Suppressor macrophage treated with lipopolysaccharide for 1 hour (primary cell): ENCODE measurements at places on chromosomes 1 and 21.

GRCh38 chr1:91151702-91152101 lies 129.9 kb upstream of the ZNF644 start:
- DNase-seq = no peak

- no peak for DNase-seq
Observed at GRCh38 chr1:39425634-39426033, 65.8 kb upstream of the BMP8A start.

- DNase-seq = peak; percentile 46
Observed at GRCh38 chr21:37071561-37072273, 1.2 kb downstream of the PIGP start.

DNA sequence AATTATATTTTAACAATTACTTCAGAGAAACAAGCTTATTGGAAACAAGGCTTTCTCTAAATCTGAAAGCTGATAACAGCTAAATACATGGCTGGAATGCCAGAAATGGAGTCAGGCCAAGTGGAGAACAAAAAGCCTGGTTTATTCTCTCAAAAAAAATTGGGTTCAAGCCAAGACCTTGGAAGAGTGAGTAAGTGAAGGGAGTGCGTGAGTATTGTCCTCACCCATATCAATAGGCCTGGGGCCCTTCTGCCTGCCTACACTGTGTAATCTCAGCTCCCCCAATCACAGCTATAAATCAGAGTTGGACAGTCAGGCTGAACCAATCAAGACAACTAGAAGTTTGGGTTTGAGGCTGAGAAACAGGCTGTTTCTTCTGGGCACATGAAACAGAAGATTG lies 7.4 kb downstream of the KYAT3 start:
- no peak for DNase-seq

- no peak for DNase-seq
Observed at GRCh38 chr1:59690171-59690930, 124.4 kb upstream of the HOOK1 start.

GRCh38 chr1:180270530-180271271 lies 40.6 kb downstream of the LHX4 start:
- no peak for DNase-seq

DNA sequence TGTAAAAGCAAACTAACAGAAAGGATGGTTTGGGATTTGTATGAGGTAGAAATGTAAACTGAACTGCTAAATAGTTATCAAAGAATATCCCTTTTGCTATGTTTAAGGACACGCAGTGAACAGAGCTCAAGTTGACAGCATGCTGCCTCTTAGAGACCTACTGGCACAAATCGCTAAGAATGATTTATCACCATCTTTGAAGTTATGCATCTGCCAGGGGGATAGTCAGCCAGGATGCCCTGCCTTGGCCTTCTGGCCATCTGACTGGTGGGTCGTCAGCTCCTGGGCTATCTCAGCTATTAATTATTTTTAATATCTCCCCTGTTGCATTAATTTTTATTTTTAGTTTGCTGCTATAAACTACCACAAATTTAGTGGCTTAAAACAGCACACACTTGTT lies 334.8 kb upstream of the KAZN start:
- DNase-seq = no peak

- DNase-seq = no peak
Observed at GRCh38 chr1:206512851-206513180, 5.5 kb downstream of the RASSF5 start.

DNA sequence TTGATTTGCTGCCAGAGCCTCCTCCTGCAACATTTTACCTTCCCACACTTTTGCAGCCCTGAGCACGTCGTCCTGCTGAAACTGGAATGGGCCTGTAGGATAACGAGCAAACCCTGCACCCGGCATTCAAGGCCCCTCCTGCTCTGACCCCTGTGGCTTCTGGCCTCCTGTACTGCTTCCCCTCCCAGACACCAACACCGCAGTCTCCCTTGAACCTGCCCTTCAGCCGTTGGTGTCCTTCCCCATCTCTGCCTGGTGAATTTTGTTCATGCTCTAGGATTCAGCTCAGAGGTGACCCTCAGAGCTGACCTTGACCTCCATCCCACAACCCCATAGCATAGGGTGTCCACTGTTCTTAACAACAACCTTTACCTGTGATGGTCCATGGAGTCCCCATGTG lies 535.1 kb downstream of the MATN1 start:
- DNase-seq = no peak

- no peak for DNase-seq
Observed at GRCh38 chr1:225612287-225612686, 40.6 kb downstream of the ENAH start.

DNA sequence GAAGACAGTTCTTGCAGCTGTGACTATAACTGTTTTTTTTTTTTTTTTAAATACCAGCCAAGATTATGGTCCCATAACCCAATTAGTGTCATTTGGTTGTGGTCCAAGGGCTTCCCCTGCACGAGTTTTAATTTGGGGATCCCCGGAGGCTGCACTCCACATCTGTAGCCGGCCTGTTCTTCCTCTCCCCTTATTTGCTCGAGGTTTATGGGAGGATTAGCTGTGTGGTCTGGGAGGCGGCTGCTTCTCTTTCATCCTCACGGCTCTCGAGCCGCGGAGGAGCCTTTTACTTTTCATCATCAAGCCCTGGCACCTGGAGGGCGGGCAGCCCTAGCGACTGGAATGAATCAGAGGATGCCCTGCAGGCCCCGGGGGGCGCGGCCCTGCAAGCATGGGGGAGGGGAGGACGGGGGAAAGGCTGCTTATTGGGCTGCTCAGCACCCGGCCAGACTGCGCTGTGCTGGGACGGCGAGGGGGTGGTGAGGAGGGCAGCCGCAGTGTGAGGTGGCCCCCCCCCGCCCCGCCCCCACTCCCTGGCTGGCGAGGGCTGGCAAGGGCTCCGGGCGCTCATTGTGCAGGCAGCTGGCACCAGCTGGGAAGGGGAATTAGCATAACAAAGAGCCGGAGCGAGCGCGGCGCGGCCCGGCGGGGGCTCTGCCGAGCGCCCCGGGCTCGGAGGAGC lies 18.5 kb downstream of the SERTAD4 start:
- DNase-seq = no peak

- no peak for DNase-seq
Observed at GRCh38 chr1:111879081-111879480, 110.4 kb downstream of the KCND3 start.

DNA sequence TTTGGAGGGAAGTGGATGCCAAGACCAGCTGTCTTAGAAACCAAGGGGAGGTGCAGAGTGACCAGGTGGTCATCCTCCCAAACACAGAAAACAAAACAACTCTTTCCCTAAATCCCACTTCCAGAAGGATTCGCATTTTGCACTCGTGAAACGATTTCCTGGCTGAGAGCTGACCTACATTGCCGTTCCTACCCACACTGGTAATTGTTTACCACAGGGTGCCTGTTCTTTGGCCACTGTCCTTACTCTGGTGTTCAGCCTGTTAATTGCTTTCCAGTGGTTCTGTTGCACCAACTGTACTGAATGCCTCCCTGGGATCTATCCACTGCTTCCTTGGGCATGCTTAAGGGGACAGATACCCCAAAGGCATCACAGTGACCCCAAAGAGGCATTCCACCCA lies 23.2 kb upstream of the PLA2G2C start:
- DNase-seq = no peak

DNA sequence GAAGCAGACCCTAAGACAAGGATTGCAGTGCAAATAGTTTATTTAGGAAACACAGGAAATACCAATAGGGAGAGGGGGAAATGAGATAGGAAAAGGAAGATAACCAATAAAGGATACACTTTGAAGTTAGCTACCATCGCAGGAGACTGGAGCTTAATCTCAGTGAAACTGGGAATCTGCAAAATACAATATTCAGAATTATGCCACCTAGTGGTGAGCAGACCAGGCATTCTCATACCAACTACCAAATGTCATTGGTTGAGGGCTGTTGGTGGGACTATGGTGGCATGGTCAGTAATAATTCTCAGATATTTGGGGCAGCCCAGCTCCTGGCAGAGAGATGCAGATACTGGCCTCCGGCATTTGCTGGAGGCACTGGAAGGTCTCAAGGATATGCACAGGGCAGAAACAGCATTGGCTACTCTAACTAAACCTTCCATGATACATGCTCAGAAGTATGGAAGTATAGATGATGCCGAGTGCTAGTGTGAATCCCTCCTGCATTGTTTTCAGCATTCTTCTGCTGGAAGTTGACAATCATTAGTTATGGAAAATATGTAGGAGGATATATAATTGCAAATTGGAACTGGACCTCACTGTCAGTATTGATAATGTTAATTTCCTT lies 11.8 kb upstream of the ZFP69B start:
- DNase-seq = peak; percentile 52

DNA sequence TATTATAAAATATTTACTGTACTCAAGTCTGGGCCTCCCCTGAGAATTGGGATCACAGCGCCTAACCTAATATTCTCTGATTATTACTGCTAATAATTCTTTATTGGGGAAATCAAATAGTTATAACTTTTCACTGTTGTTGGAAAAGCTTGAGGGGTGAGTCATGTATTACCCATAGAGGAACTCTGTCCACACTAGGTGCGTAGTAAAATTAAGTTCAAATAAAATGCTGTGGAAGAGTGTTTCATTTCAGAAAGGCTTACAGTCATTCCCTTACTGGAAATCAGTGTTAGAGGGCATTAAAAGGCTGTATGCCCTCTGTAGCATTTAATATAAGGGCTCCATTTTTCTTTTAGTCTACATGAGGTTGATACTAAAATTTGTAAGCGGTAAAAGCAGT lies 135.0 kb upstream of the NFIA start:
- DNase-seq = no peak

- no peak for DNase-seq
Observed at GRCh38 chr1:245829826-245830225, 675.0 kb downstream of the KIF26B start.

GRCh38 chr1:10796029-10796944 lies at the start of gene CASZ1:
CASZ1 (minus strand) TSS chr1:10796646; CDS start chr1:10693889, 102,757 bp downstream.
- DNase-seq = peak; percentile 32

- DNase-seq = no peak
Observed at GRCh38 chr1:165773324-165773965, 4.8 kb upstream of the TMCO1 start.

DNA sequence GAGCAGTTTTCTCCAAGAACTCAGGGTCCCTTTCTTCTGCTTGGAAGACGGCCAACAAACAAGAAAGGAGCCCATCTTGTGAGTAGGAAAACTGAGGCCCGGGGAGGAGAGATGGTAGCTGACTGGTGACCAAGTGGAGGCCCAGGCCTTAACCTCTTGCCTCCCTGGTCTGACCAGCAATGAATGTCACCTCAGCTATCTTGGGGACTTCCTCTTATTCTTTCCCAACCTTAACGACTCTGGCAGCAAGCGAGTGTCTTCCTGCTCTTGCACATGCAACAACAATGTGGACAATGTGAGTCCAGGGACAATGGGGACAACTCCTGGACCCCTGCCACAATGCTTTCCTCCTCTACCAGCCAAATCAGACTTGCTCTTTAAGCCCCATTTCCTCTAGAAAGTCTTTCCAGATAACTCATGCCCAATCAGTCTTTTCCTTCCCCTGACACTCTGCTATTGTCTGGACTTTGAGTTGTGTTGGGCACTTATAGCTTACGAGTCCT lies 12.6 kb downstream of the HSPG2 start:
- DNase-seq = peak; percentile 37
